ENCODE measurements at places on chromosomes 13 and 19.

GRCh38 chr13:100388923-100389322, 199.7 kb downstream of the GGACT start:
- no peak for DNase-seq

DNA sequence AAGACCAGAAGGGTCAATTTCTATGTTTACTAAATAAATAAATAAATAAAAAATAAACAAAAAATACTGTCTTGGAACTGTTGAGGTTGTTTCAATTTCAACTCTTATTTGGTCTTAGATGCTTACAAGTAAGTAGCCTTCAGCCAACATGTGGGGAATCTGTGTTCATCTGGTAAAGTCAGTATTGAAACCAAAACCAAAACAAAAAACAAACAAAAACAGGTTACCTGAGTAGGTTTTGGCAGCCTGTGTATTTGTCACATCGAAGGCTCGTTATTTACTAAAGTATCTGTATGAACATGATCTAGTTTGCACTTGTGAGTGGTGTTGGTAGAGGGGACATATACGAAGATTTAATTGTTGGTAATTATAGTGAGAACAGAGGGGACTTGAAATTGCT, 471.5 kb downstream of the SLITRK5 start:
- DNase-seq = no peak

- DNase-seq = no peak
These were observed at the start of gene TMEM86B for GRCh38 chr19:55228403-55229031. Gene TMEM86B (minus strand): TSS chr19:55228763. CDS start chr19:55228741, 22 bp downstream.

DNA sequence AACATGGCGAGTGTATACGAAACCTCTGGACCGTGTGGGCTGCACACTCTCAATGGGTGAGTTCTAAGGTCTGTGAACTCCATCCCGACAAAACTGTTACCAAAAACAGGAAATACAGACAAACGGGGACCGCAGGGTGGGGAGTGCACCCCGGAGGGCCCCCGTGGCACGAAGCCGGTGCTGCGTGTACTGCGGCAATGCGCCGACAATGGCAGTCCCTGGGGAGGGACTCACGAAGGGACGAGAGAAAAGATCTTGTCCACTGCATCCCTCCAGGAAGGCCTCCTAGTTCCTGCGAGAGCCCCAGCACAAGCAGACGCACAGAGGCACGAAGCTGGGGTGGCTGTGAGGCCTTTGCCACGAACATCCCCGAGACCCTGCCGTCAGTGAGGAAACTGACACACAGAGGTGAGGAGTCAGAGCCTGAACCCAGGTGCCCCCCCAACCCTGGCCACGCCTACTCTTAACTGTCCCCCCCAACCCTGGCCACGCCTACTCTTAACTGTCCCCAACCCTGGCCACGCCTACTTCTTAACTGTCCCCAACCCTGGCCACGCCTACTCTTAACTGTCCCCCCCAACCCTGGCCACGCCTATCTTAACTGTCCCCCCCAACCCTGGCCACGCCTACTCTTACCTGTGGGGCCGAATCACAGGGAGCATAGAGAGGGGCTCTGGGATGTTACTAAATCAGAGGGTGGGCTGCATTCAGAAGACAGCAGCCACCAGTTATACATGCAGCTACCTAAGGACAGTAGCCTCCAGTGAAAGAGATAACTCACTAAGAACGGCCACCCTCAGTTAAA, 4.2 kb downstream of the MED16 start:
- no peak for DNase-seq

- DNase-seq = no peak
These were observed 1052.0 kb downstream of the DIAPH3 start for GRCh38 chr13:59111751-59112171.

DNA sequence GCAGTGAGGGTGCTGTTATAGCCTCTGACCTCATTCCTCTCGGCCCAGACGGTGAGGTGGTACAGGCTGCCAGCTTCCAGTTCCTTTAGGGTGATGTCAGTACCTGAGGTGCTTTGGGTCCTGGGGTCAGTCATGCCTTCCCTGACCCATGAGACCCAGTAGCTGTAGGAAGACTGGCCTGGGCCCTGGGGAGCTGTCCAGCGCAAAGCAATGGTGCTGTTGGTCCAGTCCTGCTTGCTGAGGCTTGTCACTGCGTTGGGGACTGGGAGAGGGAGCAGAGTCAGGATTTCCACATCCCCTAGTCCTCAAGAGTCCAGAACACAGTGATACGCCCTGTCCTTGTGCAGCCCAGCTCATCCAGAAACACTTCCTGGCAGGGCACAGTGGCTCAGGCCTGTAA, 10.7 kb downstream of the PTPRH start:
- DNase-seq = no peak

GRCh38 chr13:24631922-24632321, 48.3 kb upstream of the ATP12A start:
- no peak for DNase-seq

DNA sequence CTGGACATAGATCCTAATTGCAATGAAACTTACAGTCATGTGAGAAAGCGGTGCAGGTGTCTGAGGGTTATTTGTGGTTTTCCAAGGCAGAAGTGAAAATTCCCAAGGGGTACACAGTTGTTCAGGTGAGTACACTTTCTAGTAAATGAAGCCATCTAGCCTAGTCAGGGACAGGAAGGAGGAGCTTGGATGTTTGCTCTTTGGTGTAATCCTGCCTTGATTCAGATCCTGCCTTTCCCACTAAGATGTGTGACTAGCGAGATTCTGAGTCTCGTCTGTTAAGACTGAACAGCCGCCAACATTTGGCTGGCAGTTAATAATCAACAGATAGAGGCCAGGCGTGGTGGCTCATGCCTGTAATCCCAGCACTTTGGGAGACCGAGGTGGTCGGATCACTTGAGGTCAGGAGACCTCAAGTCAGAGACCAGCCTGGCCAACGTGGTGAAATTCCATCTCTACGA, 2.5 kb downstream of the RPS9 start:
- DNase-seq = no peak

GRCh38 chr13:76339649-76340048, 546.6 kb downstream of the KCTD12 start:
- DNase-seq = no peak

GRCh38 chr19:51599084-51599483, 28.0 kb downstream of the ZNF175 start:
- DNase-seq = no peak

DNA sequence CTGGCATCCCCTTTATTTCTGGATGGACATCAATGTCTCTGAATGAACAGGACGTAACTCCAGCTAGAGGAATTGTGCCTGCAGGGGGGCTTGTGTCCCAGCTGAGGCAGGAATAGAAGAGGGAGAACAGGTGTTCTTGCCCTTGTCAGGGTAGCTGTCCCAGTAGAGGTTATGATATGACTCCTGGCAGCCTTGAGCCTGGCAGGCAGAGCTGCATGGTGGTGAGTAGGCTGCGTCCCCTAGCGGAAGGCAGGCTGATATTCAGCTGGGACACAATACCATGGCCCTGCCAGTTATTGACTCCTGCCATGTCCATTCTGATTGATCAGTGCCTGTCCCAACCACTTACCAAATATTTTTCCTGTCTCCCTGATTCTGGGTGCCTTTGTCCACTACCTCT, 197.2 kb downstream of the RAP2A start:
- DNase-seq = no peak

DNA sequence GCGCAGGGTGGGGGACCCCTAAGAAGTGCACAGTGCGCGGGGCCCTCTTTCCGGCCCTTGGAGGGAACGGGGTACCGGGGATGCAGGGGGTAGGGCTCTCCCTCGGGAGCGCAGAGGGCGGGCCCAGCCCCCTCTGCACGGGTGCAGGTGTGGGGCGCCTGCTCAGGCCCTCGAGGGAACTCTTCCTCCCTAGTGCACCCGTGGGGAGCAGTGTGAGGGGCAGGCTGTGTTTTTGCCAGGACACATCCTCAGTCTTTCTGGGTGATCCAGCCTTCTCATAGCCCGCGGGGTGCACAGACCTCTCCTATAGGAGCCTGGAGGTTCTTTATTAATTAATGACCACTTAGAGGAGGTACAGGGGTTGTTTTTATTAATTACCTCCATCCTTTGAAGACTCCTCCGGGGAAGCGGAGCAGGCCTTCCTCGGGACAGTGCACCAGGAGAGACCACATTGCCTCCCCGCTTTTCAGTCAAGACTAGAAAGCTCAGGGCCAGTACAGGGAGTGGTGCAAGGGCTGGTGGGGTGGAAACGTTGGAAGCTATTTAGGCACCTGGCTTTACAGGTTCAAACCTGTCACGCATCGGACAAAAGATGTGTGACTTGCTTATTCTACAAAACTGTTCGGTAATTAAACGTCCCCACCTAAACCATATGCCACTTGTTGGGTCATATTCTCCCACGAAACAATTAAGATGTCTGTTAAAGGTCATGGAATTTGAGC, 598 bp upstream of the GJB6 start:
- DNase-seq = no peak

DNA sequence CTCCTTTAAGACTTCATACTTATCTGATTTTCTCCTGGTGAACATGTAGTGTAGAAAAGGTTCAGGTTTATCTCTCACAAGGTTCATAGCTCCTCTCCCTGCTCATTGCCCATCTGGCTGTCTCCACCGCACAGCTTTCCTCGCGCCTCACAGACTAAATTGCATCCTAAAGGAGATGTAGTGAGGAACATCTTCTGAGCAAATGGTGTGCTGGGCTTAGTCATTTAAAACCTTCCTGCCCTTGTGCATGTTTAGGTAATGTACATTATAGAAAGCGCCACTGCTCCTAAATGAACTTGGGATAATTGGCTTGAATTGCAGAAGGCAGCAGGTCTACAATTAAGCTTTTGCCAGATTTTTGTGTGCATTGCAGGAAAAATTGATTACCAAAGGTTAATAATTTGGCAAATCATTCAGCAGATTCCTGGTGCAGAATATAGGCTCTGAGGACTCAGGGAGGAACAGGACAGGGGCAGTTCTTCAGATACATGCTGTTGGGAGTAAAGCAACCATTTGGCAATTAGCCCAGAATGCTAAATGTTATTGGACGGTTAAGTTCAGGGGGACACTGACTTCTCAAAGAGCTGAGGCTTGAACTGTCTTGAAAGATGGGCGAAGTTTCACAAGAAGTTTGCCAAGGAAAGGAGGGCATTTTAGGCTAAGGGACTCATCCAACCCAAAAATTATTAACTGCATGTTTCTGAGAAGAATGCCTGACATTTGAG, 108.4 kb upstream of the CLDN10 start:
- DNase-seq = no peak

DNA sequence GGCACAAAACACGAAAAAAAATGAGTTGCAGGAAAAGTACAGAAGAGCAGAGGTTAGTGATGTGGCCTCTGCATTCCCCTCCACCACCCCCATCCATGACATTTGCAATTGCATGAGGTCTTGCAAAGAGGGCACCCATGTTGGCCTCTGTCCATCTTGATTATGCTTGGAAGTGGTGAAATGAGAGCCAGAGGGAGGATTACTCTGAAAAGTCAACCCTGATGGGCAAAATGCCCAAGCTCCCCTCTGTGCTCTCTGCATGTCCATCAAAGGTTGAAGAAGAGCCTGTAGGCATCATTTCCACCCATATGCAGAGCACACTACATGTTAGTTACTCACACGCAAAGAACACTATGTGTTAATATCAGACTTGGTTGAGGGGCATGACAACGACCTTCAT, 71.4 kb downstream of the SLC15A1 start:
- no peak for DNase-seq

DNA sequence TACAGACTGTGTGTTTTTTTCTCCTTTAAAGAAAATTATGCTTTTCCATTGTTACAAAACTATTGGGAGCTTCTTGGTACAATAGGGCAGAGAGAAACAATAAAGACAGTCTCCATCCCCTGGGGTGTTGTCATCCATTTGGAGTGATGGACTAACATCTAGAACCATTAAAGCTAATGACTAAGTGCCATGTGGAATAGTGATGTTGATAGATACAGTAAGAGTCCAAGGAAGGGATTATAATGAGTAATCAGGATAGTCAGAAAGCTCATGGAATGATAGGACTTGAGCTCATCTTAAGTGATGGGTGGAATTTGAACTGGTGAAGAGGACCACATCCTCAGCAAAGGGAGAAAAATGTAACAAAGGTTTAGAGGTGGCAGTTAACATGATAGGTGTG, 24.1 kb upstream of the FRY start:
- DNase-seq = no peak

DNA sequence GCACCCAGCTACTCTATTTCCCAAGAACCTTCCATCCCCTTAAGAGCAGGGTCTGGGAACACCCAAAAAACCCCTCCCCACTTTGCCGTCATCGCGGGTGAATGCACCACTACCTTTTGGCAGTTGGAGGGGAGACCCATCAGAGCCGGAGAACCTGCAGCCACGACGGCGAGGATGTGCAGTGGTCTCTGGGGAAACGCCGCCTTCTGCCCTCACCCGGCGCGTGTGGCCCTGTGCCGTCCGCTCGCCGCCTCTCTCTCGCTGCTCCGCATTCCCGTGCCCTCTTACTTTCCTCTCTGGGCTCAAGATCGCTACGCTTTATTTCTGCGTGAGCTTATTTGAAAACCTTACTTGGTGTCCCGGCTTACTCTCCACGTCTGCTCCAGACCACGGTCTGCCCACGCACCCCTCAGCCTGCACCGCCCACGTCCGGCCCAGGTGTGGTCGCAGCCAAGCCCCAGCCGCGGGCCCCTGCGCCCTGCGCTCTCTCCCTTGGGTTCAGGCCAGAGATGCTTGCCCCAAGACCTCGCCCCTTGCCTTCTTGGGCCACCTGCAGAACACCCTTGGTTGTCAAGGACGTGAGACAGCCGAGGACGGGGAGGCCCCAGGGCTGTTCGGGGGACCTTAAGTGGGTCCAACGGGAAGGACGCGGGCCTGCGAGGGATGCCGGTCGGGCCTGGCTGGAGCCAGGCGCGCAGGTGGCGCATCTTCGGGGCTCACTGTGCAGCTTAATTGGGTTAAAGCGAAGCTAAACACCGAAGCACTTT, 2.0 kb upstream of the MAB21L1 start:
- no peak for DNase-seq

DNA sequence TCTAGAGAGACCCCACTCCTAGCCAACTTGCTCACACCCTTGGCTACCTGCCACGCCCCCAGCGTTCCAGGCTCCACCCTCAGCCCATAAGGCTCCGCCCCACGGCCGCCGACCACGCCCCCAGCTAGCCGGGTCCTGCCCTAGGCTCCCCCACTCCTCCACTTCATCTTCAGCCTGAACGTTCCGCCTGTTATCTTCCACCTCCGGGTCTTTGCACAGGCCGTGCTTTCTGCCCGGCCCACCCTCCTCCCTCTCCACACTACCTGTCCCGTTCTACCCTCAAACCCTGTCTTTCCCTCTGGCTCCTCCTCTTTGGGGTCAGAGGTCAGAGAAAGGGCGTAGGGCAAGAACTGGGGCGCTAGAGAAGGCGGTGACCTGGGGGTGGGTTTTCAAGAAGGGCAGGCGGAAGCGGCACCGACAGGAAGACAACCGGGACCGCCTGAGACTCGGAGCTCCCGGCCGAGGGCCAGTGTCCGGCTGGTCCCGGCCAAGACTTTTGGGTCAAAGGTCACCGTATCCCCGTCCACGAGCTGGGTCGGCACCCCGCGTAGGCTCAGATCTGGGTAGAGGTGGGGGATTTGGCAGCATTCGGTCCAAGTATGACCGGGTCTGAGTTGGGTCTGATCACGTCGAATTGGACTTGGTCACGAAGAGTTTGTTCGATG, 2.2 kb downstream of the PDE4C start:
- DNase-seq = no peak
